ENCODE measurements at places on chromosomes 4 and X. TPM values are rescaled to one million over a fixed set of nuclear protein-coding genes. Genes with fewer than 3 reads are reported as not detected.

DNA sequence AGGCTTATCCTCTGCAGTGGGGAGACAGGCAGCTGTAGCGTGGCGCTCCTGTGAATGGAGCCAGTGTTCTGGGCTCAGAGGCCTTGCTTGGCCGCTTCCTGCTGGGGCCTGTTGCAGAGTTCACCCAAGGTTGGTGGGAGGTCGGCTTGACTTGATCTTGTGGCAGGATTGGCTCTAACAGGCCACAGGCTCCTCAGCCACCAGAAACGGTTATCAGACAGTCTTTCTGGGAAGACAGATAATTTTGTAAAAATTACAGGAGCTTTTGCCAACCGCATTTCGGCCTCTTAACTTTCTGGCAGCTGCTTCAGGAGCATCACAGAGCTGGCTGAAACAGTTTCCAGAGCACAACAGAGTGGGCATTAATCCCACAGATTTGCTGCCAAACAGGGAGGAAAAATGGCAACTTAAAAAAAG lies 66.4 kb downstream of the DIPK2B start:
- peak; percentile 77 for DNase-seq

Gene HERC5
- total RNA-seq = 1.9 TPM

GRCh38 chrX:74911494-74911893 lies 13.8 kb downstream of the NEXMIF start:
- DNase-seq = no peak

DNA sequence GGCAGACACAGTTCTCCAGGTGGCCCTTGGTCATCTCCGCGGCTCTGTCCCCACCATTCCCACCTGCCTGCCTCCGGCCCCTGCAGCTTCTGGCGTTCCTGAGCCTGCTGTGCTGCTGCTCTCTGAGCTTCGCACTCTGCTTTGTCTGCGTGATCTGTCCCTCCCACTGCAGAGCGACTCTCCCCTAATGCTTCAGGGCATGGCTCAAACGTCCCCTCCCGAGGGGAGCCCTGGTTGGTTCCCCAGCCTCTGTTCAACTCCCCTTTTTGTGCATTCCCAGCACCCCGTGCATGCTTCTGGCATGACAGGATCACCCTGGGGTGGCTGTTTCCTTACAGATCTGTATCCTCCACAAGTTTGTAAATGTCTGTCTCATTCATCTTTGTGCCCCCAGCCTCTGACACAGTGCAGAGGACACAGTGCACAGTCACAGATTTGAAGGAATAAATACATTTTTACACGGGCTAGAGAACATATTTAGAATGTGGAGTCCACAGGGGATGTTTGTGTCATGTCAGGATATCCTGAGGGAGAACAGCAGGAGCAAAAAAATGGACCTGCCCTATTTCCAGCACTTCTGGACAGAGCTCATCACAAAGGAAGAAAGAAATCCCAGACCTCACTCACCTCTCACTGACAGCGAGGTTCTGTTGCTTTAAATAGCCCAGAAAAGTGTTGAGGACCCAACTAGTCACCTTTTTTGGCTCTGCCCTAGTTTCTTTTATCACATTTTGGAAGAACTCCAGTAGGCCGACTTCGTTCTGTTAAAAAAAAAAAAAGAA lies 72.6 kb downstream of the GATB start:
- DNase-seq = no peak

DNA sequence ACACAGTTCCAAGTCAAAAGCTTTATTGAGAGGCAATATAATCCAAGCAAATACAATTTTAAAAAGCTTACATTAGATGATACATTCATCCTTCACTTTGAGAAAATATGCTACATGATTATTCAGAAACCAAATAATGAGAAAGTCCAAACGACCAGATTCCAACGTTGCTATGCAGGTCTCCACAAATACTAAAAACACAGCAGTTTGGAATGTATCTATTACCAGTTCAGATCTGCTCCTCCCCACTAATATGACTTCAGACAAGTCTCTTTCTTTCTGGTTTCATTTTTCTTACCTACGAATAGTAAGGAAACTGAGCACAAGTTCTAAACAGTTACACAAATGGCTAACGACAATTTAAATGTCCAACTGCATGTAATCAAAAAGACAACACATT lies 9.5 kb downstream of the NAF1 start:
- no peak for DNase-seq

Gene FAAH2
- total RNA-seq = 0.19 TPM

- peak; percentile 49 for DNase-seq
Measured at GRCh38 chrX:638482-639131, 8.0 kb downstream of the SHOX start.

Gene BRS3
- total RNA-seq = not detected

- DNase-seq = no peak
Measured at GRCh38 chr4:97142893-97143292, 1000.4 kb downstream of the STPG2 start.

DNA sequence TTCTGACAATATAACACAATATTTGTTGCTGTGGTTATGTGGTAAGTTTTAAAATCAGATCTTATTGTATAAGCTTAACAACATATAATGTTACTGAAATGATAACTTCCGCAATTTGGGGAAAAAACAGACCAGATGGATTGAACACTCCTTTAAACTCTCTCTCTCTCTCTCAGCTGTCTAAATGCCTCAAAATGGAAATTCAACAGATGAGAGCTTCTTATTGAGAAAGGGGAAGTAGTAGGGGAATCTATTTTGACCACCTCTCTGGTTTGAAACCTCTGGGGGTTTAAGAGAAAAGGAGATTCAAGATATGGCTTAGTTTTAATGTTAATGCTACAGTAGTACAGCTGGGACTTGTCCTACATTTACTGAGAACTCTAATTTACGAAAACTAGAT lies 40.3 kb downstream of the DMD start:
- no peak for DNase-seq

DNA sequence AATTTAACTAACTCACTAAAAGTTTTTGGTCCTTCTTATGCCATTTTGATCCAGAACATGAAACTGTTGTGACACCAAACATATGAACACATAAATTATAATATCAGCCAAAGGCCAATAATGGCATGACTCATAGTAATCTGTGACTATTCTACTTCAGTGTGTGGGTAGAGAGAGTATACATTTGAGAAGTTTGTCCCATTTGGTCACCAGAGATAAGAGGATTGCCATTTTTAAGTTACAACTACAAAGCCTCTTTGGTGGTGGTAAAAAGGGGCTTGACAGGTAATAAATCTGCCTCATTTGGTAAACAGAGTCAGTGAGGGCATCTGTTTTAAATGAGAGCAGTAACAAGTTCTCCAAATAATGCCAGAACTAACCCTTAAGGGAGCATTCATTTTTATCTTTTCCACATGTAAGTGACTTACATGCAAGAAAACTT lies 117.9 kb downstream of the TBC1D19 start:
- no peak for DNase-seq

DNA sequence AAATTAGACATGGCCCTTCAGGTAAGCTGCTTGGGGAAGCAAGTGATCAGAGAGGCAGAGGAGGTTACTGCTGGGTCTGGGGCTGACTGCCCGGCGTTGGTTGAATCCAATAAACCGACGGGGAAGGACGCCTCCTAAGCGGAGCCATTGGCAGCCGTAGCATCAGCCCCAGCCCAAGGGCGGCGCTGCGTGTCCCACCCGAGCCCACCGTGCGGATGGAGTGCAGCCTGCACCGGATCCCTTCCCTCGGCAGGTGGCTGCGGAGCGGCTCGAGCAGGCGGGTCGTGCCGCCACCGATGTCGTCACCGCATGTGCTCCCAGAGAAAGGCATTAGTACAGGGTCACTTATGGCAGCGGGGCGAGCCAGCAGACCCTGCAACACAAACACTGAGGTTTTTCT lies 82.1 kb downstream of the ALPK1 start:
- no peak for DNase-seq

Gene PCDH10
- total RNA-seq = 0.48 TPM

- no peak for DNase-seq
Measured at GRCh38 chr4:91359041-91360031, 944.4 kb upstream of the GRID2 start.

GRCh38 chr4:25246680-25247611 lies 13.1 kb downstream of the PI4K2B start:
- DNase-seq = no peak

GRCh38 chr4:158219623-158220022 lies 9.3 kb downstream of the TMEM144 start:
- DNase-seq = no peak

GRCh38 chr4:141124224-141124623 lies 9.0 kb downstream of the RNF150 start:
- no peak for DNase-seq

Gene NWD2
- total RNA-seq = not detected

DNA sequence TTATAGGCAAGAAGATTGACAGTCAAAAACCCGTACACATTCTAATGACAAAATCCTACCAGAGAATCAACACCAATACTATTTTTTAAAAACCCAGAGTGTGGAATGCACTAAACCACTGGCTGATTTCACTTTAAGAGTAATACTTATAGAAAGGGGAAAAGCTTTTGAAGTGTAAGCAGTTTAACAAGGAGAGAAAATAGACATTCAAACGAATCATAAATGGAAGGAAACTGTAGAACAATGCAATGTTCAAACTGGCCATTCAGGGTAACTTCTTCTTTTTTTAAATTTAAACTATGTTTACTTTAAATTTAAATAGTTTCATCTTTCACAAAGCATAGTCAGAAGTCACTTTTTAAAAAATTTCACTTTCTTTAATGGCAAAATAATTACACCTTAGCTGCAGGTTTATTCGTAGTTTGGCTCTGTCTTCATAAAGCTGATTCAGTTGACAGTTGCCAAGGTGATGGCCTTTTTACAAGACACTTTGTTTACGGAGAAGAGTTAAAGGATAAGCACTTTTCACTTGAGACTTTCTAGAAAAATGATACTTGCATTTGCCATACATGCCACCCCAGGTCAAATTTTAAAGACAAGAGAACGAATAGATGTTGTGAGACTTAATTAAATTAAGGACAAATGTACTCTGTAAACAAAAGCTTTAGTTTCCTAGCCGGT lies 82.4 kb upstream of the KLF3 start:
- DNase-seq = no peak

Gene PDGFC
- total RNA-seq = 16.9 TPM

- no peak for DNase-seq
Measured at GRCh38 chr4:124642846-124643245, 69.7 kb downstream of the ANKRD50 start.

DNA sequence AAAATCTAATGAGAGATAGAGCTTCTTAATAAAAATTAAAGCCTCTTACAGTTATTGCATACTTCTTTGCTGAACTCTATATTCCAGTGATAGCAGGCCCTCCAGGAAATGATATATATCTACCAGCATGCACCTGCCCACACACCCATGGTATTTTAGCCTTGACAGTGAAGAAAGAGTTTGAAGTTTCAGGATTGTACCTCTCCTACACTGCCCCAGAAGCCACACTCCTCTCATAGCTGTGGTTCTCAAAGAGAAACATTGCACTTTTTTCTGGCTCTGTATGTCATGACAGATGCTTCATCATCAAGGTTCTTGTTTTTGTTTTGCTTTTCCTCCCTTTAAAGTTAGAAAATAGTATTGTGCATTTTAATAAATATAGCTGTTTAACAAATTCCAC lies 34.0 kb downstream of the INPP4B start:
- DNase-seq = no peak

DNA sequence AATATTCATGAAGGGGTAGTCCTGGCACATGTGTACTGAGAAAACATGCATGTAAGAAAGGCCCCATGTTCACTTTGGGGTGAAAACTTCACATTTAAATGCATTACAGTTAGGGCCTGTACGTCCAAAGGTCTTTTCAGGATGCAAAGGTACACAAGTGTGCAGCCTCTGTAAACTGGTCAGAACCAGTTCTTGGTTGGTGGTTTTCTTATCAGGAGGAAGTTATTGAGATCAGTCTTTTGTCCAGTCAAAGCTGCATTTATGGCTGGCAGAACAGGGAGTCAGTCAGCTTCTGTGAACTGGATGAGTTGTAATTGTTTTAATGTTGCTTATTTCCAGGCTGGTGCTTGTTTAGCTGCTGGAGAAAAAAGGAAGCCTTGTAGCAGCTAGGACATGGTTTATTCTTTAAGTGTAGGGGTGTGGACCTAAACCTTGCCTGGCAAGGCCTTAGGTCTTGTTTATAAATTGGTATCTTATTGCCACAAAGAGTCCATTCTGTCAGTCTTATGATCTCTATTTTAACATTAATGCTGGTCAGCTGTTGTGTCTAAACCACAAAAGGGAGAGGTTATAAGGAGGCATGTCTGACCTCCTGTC lies 1906.6 kb upstream of the TENM3 start:
- no peak for DNase-seq

- DNase-seq = no peak
Measured at GRCh38 chr4:95181243-95181995, 367.4 kb downstream of the UNC5C start.

DNA sequence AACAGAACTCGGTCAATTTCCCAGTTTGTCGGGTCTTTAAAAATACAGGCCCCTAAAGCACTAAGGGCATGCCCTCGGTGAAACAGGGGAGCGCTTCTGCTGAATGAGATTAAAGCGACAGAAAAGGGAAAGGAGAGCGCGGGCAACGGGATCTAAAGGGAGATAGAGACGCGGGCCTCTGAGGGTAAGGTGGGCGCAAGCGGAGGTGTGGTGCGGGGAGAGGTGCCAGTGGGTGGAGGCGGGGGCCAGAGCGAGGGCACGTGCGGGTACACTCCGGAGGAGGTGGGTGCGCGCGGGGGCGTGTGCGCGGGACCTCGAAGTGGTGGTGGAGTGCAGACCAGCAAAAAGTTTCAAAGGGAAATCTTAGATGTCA lies 787 bp upstream of the TET2 start:
- peak; percentile 78 for DNase-seq

Data from cardiac septum (tissue), 1 donor.